ENCODE measurements at places on chromosomes 3 and 15.
A peak's percentile ranks its signal among the peaks of the same experiment; 100 is the strongest.

DNA sequence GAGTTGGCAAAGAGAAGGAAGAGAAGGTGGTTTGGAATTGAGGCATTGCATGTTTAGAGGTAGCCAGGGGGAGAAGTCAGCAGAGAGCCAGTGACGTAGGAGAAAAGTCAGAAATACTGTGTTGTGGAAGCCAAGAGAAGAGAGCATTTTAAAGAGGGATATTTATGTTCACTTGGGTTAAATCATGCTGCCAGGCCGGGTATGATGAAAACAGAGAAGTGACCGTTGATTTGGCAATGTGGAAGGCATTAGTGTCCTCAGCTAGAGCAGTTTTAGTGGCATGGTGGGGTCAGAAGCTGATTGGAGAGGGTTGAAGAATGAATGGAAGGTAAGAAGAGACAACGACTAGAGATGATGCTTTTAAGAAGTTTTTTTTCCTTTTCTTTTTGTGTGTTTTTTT lies 24.5 kb downstream of the RASA2 start:
- DNase-seq: no peak

GRCh38 chr3:101940521-101941317 lies 91.4 kb downstream of the NFKBIZ start:
- DNase-seq: peak; percentile 75

GRCh38 chr15:42832576-42832975 lies 88.0 kb downstream of the TTBK2 start:
- DNase-seq: peak; percentile 67

DNA sequence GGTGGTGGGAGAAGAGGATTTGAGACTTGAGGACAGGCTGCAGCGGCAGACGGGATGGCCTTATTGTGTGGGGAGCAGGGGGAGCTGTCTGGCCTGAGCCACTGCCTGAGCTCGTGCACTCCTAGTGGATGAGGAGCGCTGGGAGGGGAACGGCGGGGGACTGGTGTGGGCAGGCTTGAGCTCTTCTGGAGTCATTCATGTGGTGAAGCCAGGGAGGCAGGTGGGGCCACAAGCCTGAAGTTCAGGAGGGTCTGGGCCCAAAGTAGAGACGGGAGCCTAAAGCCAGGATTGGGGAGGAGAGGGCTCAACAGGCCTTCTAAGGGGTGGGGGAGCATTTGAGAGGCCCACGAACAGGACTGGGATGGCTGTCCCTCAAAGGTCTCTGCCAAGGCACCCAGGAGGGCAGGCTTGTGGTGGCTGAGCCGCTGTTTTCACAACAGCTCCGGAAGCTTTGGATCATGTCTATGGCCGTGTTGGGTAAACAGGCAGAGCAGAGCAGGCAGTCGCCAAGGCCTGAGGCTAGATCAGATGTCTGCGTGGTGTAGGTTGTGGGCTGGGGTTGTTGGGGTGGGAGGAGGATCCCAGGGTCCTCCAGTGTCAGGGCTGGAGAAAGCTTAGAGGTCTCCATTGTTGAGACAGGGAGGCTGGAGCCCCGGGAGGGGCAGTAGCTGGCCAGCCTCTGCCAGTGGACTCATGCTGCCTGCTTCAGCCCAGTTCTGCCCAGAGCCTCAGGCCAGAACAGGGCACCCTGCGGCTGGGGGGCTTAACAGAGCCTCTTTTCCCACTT lies 8.2 kb downstream of the PRKCD start:
- DNase-seq: no peak

DNA sequence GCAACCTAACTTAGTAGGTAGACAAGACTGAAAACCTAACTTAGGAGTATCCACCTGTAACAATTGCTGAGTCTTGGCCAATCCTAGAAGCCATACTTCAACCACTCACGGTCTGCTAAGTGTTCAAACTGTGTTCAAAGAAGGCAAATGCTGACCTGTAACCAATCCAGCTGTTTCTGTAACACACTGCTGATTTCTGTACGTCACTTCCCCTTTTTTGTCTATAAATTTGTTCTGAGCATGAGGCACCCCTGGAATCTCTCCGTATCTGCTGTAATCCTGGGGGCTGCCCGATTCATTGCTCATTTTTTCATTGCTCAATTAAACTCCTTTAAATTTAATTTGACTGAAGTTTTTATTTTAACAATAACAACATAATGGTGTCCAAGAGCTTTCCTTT lies 451.4 kb upstream of the ATP10A start:
- DNase-seq: no peak

- peak; percentile 38 for DNase-seq
Measured at GRCh38 chr3:13461169-13462124, 18.7 kb upstream of the HDAC11 start.

DNA sequence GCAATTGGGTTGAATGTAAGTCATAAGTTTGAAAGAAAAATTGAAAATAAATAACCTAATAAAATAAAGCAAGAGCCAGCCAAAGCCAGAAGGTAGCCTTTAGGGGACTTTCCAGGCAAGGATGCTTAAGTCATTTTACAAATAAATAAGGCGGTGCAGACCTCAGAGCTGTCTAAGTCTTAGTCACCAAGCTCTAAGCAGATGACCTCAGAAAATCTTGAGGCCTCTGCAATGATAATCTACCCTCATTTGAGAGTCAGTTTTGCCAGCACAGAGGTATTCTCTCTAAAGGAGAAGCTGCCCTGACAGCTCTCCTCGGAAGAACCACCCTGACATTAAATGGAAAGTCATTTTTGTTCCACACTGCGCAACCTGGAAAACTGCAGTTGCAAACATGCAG lies 113.9 kb downstream of the OXNAD1 start:
- DNase-seq: peak; percentile 47

- DNase-seq: no peak
Measured at GRCh38 chr3:44910693-44911092, 36.3 kb downstream of the TGM4 start.

DNA sequence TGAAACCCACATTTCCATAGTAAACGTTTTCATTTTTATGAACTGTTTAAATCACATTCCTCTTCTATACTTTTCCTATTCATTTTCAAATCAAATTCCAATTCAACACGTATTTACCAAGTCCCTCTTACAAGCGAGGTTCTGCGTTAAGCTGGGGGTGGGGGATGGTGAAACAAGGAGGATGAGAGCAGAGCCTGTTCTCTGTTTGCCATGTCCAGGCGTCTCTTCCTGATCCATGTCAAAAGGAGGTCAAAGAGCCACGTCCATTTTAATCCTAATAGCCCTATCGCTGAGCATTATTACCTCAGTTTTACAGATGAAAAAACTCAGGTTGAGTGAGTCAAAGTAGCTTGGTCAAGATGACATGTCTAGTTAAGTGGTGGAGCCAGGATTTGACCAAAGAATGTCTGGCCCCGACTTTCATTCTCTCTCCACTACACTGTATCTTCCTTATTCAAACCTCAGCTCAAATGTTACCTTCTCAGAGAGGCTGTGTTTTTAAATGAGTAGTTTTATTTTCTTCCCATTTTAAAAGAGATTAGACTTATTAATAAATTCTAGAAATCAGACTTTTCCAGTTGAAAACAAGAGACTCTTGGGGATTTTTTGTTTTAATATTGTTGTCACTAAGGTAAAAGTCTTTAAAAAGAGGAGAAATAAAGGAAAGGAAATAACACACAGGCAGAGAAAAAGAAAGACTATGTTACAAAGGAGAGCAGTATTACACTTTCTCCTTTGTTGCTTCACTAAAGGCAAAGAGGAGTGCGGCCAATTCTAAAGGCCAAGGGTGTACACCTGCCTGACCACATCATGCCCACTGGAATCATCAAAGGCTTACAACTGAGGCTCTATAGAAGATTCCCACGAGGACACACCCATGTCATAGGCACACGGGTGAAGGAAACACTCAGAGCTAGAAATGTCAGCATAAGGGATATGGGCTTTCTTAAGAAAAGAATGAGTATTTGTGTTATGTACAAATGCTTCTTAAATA lies 42.4 kb downstream of the MYO5A start:
- no peak for DNase-seq

DNA sequence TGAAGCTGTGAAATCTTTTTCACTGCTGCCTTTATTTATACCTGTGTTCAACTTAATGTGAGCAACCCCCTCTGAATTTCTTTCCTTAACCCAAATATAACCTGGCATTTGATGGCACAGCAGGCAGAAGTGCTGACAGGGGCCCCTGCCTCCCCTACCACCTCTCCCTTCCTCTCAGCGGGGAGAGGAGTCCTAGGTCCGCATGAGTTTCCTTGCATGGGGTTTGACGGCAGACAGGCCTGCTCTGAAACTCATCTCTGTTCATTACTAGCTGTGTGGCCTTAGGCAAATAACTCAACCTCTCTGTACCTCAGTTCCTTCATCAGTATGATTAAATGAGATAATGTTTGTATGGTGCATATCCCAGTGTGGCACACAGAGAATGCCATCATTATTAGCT lies 79.7 kb downstream of the SEC22A start:
- peak; percentile 3 for DNase-seq

All from AG20443 (cell line).